CD4-positive, alpha-beta T cell treated with Interleukin-4 for 4 hours (primary cell): ENCODE measurements at places on chromosomes 2 and 18.

DNA sequence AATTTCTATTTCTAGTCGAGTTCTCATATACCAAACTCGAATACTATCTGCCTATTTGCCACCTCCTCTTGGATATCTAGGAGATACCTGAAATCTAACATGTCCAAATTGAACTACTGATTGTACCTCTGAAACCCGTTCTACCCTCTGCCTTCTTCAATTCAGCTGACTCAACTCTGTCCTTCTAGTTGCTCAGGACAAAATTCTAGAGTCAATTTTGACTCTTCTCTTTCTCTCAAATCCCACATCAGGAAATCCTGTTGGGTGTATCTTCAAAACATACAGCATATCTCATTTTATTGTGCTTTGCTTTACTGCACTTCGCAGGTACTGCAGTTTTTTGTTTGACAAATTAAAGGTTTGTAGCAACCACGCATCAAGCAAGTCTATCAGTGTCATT, 137.8 kb downstream of the ZAP70 start:
- no peak for DNase-seq

- DNase-seq, result no peak
Measured at GRCh38 chr2:159145745-159146354, 140.7 kb downstream of the WDSUB1 start.

GRCh38 chr18:70559446-70559845, 270.6 kb downstream of the SOCS6 start:
- DNase-seq, result no peak

- no peak for DNase-seq
Measured at GRCh38 chr2:96214554-96214953, 5.9 kb upstream of the STARD7 start.

DNA sequence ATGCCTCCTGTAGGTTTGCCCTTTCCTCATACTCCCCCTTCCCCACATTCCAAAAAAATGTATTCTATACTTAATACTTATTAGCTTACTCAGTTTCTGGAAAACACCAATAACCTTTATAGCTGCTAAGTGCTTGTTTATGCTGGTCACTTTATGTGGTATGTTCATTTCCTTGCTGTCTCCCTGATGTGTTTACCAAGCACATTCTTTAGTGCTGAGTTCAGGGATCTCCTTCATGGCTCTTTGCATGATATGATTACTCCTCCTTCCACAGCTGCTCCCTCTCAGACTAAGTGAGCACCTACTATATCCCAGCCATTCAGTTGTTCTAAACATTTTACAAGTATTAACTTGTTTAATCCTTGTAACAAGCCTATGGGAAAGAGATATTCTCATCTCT, 698.3 kb upstream of the FANCL start:
- no peak for DNase-seq

- peak; percentile 48 for DNase-seq
Measured at GRCh38 chr2:134217351-134217750, 36.5 kb upstream of the MGAT5 start.

GRCh38 chr2:208529796-208530195, 123.2 kb downstream of the PTH2R start:
- no peak for DNase-seq

DNA sequence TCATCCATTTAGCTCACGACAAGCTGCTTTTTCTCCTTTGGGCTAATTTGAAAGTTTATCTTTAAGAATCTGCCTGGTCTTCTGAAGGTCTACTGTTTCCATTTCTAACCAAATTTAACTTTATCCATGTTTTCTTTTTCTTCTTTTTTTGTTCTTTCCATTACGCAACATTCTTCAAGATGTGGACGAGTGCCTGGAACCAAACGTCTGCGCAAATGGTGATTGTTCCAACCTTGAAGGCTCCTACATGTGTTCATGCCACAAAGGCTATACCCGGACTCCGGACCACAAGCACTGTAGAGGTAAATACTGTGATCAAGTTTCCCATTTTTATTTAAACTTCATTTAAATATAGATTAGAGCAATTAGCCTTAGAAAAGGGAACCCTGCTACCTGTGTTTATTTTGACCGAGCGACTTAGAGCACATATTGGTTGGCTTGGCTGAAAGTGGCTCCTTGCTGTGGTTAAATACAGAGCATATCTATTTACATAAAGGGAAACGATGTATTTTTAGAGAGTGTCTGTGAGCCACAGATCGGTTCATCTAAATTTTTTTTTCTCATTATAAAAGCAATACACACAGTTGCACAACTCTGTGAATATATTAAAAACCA, 183.4 kb upstream of the RASGRP3 start:
- no peak for DNase-seq

DNA sequence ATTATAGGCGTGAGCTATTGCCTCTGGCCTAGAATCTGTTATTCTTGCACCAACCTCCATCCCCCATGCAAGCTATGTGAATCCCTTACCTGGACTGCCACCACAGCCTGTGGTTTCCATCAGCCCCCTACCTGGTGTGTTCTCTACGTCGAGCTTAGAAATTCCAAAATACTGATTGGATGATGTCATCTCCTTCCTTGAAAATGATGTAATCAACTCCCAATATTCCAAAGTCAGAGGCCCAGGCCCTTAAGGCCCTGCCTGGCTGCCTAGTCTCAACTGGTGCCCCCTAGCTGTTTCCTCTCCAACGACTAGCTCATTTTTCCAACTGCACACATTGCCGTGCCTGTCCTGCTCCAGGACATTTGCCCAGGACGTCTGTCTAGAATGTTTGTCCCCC, 41.3 kb upstream of the GBX2 start:
- DNase-seq, result no peak

GRCh38 chr18:48605408-48605845, 66.6 kb downstream of the CTIF start:
- DNase-seq, result no peak

GRCh38 chr2:200189964-200190363, 116.5 kb upstream of the SPATS2L start:
- DNase-seq, result no peak

GRCh38 chr18:31741097-31741735, 19.5 kb downstream of the SLC25A52 start:
- DNase-seq, result peak; percentile 58

GRCh38 chr2:216341121-216341520, 31.2 kb downstream of the MARCHF4 start:
- no peak for DNase-seq

GRCh38 chr2:238816291-238816690, 31.6 kb upstream of the TWIST2 start:
- DNase-seq, result no peak

- DNase-seq, result no peak
Measured at GRCh38 chr2:42854207-42854818, 61.9 kb upstream of the HAAO start.

DNA sequence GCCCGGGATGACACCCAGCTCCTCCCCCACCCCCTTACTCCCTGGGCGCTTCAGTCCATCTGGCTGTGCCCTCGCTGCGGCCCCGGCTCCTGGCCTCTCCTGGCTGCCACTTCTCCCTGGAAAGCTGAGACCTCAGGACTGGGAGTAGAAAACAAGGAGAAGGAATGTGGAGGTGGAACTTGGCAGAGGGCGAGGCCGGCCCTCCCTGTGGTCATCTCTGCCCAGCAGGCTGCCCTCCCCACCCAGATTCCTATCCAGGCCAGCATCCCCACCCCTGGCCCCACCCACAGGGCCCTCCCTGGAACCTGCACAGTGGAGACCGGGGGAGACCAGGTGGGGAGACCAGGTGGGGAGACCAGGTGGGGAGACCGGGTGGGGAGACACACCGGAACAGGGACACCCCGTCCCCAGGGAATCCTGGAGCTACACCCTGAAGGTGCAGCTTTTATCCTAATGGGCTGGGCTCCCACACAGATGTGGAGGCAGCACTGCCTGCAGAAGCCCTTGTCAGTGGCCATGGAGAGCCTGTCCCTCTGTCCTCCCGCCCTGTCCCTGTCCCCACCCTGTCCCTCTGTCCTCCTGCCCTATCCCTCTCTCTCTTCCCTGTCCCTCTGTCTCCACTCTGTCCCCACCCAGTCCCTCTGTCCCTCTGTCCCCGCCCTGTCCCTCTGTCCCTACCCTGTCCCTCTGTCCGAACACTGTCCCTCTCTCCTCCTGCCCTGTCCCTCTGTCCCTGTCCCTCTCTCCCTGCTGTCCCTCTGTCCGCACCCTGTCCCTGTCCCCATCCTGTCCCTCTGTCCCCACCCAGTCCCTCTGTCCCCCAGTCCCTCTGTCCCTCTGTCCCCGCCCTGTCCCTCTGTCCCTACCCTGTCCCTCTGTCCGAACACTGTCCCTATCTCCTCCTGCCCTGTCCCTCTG, 157.1 kb downstream of the PXDN start:
- DNase-seq, result no peak

DNA sequence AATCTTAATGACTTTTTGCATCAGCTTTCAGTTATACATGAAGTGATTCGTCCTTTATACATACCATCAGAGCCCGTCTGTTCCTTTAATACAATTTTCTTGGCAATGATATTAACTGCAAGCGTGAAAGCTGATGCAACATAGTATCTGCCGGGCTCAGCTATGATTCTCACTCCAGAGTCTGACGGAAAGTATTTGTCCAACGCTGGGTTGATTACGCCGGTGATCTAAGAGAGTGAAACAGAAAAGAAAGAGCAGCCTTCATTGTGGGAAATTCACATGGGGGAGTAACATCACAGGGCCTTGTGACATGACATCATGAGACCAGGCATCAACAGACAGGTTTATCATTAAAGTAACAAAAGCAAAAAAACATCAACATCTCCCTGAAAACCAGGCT, 6.2 kb downstream of the ODC1 start:
- no peak for DNase-seq

DNA sequence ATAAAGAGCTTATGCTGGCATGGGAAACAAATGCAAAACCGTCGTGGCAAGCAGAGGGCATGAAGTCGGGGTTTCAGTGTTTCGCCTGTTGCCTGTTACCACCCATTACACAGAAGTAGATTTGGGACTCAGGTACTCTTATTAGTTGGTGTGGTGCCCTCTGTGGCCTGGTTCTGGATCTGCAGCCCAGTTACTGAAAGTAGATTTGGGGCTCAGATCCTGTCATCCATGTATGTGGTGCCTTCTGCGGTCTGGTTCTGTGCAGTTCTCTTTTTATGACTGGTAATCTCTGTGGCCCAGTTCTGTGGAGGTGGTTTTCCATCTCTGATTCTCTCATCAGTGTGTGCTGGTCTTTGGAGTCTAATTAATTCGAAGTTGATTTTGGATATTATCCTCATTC, 45.2 kb downstream of the ADNP2 start:
- DNase-seq, result peak; percentile 36

- DNase-seq, result no peak
Measured at GRCh38 chr18:46262856-46263255, 158.7 kb downstream of the HAUS1 start.

GRCh38 chr2:152157253-152157652, 18.3 kb downstream of the STAM2 start:
- DNase-seq, result no peak

DNA sequence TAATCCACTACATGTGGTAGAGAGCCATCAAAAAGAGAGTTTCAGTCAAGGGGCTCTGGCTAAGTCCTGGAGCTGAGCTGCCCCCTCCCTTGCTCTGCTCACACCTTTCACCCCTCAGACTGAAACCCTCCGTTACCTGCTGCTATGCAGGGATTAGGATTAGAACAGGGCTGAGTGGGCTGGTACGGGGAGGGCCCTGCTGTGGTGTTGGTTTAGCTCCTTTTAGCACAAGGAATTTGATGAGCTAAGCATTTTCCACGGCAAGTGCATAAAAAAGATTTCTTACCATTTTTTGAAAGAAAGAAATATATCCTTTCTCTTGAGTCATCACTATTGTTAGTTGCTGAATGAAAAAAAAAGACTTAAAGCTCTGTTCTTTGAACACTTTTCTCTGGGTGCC, 46.3 kb downstream of the TCF7L1 start:
- no peak for DNase-seq

DNA sequence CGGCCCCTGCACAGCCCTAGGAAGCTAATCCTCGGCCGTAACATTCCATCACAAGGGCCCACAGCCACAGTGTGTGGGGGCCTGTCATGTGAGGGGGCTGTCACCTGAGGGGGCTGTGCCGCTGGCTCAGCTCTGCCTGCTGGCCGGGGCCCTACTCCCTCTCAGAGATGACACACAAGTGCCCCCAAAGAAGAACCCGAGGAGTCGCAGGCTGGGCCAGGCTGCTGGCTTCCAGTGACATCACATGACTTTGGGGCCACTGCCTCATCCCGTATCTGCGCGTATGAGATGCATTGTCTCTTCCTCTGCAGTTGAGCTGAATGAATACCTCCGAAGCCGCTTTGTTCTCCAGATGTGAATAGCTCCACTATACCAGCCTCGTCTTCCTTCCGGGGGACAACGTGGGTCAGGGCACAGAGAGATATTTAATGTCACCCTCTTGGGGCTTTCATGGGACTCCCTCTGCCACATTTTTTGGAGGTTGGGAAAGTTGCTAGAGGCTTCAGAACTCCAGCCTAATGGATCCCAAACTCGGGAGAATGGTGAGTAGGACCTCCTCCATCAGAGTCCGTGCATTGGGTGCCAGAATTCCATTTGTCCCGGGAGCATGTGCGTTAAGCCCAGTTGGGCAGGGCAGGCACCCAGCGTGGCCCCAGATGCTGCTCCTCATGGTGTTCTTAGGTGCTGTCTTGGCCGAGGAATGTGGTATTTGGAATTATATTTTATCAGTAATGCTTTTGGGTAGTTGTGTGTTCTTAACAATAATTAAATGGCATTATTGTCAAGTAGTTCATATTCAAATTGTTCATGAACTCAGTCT, at the start of gene CNDP1:
Gene CNDP1 (plus strand): TSS at position 351 of the 820 bp plus-strand sequence. CDS start 168 bp downstream, at position 519.
- no peak for DNase-seq

DNA sequence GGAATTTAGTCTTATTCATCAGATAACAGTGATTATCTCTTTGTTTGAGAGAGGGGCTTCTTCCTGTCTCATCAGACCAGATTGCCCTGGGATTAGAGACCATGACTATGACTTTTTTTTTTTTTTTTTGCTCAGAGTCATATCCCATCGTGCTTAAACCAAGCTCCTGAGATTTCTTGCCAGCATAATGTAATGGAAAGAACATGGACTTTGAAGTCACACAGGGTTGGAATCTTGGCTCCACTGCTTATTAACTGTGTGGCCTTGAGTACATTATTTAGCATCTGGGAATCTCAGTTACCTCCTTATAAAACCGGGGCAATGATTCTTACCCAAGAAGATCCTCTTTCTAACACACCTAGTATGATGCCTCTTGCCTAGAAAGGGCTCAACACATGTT, 268.3 kb downstream of the DYSF start:
- DNase-seq, result no peak

DNA sequence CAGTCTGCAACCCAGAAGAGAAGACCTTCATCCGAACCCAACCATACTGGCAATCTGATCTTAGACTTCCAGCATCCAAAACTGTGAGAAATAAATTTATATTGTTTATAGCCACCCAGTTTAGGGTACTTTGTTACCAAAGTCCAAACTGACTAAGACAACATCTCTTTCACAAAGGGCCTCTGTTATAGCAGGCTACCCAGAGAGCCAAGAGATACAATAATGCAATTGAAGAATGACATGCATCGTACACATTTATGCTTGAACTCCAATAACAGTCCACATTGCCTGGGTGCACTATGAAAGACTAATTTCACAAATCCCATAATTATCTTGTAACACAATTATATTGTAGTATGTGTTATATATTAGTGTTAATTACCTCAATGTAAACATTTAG, 39.1 kb upstream of the ANKRD44 start:
- DNase-seq, result no peak

DNA sequence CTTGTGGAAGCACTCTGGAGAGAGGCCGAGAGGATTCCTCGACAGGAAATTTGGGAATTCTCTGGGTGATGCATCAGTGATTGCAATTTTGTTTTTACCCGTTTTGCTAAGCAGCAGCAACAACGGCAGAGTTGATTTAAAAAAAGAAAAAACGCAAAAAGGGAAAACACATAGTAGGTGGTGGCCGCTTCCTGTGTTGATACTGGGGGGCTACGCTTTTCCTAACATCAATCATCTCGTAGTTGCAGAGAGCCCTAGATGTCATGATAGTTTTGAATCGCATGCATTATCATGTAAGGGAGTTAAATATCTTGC, 271 bp upstream of the RBM43 start:
- DNase-seq, result no peak
